Activated CD4-positive, alpha-beta T cell treated with anti-CD3 and anti-CD28 coated beads, Interleukin-2, amount 10 ng/mL, durations not matched to agents 7 days and 5 days (primary cell): ENCODE measurements at places on chromosomes 3 and 15. TPM values are rescaled to one million over a fixed set of nuclear protein-coding genes. Genes with fewer than 3 reads are reported as not detected.

DNA sequence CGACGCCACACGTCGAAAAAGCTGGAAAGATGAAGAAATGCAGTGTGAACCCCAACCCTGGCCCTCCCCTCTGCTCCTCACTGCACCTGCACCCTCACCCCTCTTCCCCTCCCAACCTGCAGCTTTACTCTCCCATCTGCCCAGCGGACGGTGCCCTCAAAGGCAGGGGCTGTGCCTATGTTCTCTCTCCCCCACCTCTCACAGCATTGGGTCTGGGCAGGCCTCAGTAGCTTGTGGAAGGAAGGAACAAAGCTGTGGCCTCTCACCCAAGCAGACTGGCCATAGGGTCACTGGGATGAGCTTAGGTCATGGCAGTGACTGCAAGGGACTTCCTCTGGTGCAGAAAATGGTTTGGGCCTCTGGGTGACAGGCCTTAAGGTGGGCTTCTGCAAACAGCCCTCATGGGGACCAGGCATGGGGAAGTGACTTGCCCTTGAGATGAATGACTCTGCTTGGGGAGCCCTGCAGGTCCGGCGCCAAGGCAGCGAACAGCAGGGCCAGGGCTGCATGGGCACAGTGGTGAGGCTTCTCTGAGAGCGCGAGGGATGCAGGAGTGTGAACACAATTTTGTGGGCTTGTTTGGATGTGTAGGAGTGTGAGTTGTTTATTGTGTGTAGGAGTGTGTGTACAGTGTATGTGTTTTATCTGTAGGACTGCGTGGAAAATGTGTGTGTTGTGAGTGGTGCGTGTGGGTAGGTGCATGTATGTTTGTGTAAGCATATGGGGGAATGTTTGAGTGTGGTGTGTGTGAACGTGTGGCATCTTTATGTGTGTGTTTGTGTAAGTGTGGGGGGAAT, 29.2 kb downstream of the SRPRB start:
- no peak for DNase-seq
- H3K27ac ChIP-seq, result no peak overlapping the region
- no peaks in the 10 kb centered on the region for H3K4me1 ChIP-seq
- no peaks in the 10 kb centered on the region for H3K36me3 ChIP-seq
- H3K27me3 ChIP-seq, result no peaks in the 10 kb centered on the region

DNA sequence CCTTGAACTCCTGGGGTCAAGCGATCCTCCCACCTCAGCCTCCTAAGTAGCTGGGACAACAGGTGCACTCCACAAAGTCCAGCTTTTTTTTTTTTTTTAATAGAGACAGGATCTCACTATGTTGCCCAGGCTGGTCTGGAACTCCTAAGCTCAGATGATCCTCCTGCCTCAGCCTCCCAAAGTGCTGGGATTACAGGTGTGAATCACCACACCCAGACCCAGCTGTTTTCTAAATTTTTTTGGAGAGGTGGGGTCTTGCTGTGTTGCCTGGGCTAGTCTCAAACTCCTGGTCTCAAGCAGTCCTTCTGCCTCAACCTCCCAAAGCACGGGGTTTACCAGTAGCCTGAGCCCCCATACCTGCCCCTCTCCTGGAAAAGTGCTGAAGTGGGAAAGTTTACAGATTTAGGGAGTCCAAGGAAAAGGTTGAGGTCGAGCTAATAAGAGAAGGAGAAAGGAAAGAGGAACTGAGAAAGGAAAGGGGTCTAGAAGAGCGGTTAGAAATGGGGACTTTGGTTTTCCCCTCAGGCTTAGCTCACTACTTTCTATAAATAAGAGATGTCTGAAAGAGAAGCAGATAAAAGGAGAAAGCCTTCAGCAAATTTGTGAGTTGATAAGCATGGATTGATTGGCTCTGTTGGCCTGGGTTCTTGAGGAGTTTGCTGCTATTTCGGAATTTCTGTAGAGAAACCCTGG, 23.6 kb downstream of the UBE2E1 start:
- H3K36me3 ChIP-seq, result peaks cover 6% of the 10 kb centered on the region
- H3K4me3 ChIP-seq, result no peak overlapping the region
- peaks cover 24% of the 10 kb centered on the region for H3K4me1 ChIP-seq
- H3K27me3 ChIP-seq, result no peaks in the 10 kb centered on the region
- DNase-seq, result no peak

GRCh38 chr15:89828281-89829145, 13.9 kb upstream of the ANPEP start:
- H3K27me3 ChIP-seq, result no peaks in the 10 kb centered on the region
- H3K4me1 ChIP-seq, result no peaks in the 10 kb centered on the region
- no peak overlapping the region for H3K4me3 ChIP-seq
- H3K27ac ChIP-seq, result no peak overlapping the region
- peaks cover 3% of the 10 kb centered on the region for H3K36me3 ChIP-seq

The GHSR gene
- not detected for total RNA-seq
